ENCODE measurements at places on chromosomes 3 and 15.

DNA sequence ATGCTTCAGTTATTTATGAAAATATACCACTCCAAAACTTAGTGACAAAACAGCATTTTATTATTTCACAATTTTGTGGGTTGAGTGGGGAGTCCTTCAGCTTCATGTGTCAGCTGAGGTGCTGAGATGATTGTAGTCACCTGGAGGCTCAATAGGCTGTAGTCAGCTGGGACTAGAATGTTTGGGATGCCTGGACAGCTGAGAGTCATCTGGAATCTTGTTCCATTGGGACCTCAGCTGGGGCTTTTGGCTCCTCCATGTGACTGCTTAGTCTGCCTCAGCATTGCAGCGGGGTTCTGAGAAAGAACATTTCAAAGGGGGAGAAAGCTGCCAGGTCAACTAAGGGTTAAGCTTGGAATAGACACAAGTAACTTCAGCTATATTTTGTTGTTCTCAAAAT, 13.4 kb downstream of the STT3B start:
- no peak for ATAC-seq

GRCh38 chr3:140319739-140320138, 358.1 kb upstream of the TRIM42 start:
- no peak for ATAC-seq

DNA sequence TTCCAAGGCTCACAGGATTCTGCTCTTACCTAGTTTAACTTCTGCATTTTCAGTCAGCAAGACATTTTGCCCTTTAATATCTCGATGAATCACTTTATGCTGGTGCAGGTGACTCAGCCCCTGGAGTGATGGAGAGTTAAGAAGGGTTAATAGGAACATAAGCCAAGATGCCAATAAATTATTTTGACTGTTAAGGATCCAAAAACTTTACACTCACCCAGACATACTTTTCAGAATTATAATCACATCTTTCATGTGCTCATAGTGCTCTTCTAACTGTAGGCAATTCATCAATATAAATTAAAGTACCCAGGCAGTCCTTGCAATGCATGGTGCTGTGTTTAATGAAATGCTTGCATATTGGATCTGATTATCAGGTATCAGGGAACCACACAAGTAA, 164.1 kb upstream of the SLC2A2 start:
- no peak for ATAC-seq

GRCh38 chr15:70195171-70195570, 97.5 kb upstream of the TLE3 start:
- ATAC-seq: no peak

- ATAC-seq: no peak
These were observed 347.1 kb upstream of the DNAJC19 start for GRCh38 chr3:181336597-181336996.

GRCh38 chr3:150371741-150372254, 36.3 kb upstream of the TSC22D2 start:
- no peak for ATAC-seq

- ATAC-seq: no peak
These were observed 41.4 kb upstream of the VPS8 start for GRCh38 chr3:184770541-184770940.

DNA sequence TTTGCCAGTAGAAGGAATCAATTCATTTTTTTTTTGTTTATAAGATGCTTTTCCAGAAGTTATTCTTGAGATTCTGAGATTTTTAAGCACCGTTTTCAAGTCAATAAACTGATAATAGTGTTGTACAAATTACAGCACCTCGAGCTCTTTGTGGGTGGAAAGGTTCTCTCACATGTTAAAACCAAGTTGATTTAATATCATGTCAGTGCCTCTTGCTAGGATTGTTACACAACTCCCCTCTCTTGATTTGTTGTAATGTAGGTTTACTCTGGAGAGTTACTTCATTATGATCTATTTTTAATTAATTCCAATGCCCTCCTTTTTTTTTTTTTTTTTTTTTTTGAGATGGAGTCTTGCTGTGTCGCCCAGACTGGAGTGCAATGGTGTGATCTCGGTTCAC, 25.8 kb upstream of the UBXN7 start:
- no peak for ATAC-seq

DNA sequence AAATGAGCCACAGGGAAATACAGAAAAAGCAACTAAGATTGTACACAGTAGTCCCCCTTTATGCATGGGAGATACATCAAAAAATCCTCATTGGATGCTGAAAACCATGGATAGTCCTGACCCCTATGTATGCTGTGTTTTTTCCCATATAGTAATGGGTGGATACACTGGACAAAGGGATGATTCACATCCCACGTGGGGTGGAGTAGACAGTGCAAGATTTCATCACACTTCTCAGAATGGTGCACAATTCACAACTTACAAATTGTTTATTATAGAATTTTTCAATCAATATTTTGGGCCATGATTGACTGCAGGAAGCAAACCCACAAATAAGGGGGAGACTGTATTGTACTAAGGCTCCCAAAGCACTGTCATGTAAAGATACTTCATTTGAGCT, 224.4 kb upstream of the STRIT1 start:
- ATAC-seq: no peak

- no peak for ATAC-seq
These were observed 68.1 kb downstream of the RHCG start for GRCh38 chr15:89428246-89428645.

- peak; percentile 68 for ATAC-seq
These were observed at the start of gene P2RY12 for GRCh38 chr3:151384741-151385174. Gene P2RY12, minus strand, starts transcription at chr3:151384753. Its CDS starts 45,908 bp downstream, at chr3:151338845.

DNA sequence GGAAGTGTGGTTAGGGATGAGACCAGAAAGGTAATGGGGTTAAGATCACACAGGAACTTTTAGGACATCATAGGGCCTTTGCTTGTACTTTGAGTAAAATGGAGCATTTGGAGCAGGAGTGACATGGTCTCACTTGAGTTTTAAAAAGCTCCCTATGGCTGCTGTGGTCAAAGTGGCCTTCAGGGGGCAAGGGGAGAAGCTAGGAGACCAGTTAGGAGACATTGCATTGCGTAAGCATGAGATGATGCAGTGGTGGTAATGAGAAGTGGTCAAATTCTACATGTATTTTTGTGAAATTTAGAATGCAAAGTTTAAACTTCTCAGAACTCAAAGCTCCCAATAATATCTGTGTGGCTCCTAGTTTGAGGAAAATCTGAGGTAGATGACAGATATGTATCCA, 27.9 kb downstream of the MED12L start:
- no peak for ATAC-seq

DNA sequence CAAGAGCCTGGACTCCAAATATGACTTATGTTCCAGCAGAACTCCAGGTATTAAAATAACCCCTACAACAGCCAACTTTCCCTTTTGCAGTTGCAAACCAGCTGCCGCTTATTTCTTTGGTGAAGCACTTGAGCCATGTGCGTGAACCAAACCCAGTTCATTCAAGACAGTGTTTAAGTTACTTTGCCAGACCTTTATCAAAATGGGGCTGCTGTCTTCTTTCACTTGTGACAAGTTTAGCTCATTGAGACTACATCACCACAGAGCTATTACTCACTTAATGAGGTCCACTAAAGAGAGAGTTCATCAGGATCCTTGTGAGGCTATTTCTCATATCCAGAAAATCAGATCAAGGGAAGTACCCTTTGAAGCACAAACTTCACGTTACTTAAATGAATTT, 2.4 kb upstream of the XRN1 start:
- no peak for ATAC-seq

GRCh38 chr3:112315791-112316190, 17.2 kb upstream of the CD200 start:
- ATAC-seq: no peak

Measured in stimulated activated memory B cell treated with anti-CD40 and anti-IgM and Interleukin-4, amounts not matched to agents 10 μg/mL and 1 μg/mL and 100 μg/mL, for 72 hours (primary cell).